NCI-H187 treated with DMSO at 0.1 percent for 48 hours (cell line): ENCODE measurements at places on chromosomes 1 and 21.

GRCh38 chr1:23484253-23485001 is 448 bp upstream of the ASAP3 start:
- DNase-seq: peak; percentile 69

DNA sequence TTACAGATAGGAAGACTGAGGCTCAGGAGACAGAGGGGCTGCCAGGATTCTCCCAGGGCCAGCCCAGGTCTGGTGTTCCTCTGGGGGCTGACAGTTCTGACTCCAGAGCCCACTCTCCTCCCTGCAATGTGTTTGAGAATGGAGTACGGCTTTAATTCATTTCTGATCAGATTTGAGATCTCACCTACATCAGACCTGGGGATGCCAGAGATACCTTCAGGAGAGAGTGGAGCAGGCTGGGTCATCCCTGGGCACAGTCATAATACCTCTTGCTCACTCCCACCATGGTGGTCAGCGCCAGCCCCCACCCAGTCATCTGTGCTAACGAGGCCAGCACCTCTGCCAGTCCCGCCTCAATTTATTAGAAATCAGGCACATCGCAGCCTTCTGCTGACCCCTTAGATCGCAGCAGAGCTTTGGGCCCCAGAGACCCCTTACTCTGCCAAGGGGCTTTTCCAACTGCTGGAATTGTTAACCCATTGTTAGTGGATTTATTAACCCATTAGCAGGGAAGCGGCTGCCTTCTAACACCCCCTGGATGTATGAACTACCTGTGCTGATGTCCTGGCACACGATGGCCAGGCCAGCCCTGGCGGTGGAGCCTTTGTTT is 352.1 kb downstream of the MATN1 start:
- no peak for DNase-seq

GRCh38 chr1:21567241-21568005 is 58.2 kb downstream of the ALPL start:
- no peak for DNase-seq

- DNase-seq: no peak
Observed at GRCh38 chr1:76480827-76481226, 386.5 kb upstream of the ST6GALNAC5 start.

- no peak for DNase-seq
Observed at GRCh38 chr1:222420633-222421032, 127.3 kb downstream of the HHIPL2 start.

DNA sequence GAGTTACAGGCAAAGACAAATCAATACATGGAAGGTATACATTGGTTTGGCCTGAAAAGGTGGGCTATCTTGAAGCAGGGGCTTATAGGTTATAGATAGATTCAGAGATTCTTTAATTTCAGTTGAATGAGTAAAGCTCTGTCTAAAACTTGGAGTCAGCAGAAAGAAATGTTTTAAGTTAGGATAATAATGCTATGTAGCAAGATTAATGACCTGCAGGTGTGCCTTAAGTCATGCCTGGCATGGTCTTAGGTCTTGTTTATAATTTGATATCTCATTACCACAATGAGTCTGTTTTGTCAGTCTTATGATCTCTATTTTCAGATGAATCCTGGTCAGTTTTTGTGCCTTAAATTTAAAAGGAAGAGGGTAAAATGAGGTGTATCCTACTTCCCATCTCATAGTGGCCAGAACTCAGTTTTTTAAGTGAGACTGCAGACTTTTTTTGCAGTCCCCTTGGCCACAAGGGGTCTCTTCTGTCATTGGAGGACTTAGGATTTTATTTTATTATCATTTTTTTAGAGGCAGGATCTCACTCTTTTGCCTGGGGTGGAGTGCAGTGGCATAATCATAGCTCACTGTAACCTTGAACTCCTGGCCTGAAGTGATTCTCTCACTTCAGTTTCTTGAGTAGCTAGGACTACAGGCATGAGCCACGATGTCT is 21.3 kb upstream of the PGBD2 start:
- no peak for DNase-seq

- no peak for DNase-seq
Observed at GRCh38 chr21:34526618-34527290, 14.7 kb upstream of the KCNE1 start.

DNA sequence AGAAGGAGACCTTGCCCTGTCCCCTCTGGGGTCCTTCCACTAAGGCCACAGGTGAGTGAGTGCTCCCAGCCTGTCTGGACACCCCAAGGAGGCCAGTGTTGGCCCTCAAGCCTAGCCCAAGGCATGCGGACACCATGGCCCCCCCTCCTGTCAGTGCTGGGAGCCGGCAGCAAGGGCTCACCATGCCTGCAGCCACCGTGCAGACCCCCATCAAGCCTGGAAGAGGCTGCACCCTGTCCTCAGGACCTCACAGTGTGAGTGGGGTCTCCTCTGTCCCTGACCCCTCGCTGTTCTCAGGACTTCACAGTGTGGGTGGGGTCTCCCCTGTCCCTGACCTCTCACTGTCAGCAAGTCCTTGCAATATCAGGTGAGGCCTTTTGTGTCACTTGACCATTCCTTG is 33.2 kb upstream of the PRSS38 start:
- DNase-seq: no peak
